ENCODE measurements at places on chromosomes 3 and 15.

- DNase-seq, result peak; percentile 14
These were observed 276.7 kb downstream of the SLC9A9 start for GRCh38 chr3:143571548-143571947.

- no peak for DNase-seq
These were observed 80.6 kb downstream of the P3H2 start for GRCh38 chr3:190040145-190040544.

GRCh38 chr3:53084310-53085001 lies 38.6 kb upstream of the SFMBT1 start:
- no peak for DNase-seq

DNA sequence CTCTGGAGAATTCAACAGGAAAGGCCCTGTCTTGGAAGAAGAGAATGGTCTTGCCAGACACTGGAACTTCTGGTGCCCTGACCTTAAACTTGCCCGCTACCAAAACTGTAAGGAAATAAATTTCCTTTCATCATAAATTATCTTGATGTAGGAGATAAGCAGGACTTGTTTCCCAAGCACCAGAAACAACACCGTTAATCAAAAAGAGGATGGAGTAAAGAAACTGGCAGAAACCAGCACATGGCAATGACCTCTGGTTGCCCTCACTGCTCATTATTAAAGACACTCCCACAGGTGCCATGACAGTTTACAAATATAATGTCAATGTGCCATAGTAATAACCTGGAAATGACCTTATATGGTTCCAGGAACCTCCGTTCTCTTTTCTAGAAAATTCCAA lies 426.1 kb downstream of the EDEM1 start:
- no peak for DNase-seq

GRCh38 chr15:94229591-94230369 lies 1.6 kb upstream of the MCTP2 start:
- no peak for DNase-seq

DNA sequence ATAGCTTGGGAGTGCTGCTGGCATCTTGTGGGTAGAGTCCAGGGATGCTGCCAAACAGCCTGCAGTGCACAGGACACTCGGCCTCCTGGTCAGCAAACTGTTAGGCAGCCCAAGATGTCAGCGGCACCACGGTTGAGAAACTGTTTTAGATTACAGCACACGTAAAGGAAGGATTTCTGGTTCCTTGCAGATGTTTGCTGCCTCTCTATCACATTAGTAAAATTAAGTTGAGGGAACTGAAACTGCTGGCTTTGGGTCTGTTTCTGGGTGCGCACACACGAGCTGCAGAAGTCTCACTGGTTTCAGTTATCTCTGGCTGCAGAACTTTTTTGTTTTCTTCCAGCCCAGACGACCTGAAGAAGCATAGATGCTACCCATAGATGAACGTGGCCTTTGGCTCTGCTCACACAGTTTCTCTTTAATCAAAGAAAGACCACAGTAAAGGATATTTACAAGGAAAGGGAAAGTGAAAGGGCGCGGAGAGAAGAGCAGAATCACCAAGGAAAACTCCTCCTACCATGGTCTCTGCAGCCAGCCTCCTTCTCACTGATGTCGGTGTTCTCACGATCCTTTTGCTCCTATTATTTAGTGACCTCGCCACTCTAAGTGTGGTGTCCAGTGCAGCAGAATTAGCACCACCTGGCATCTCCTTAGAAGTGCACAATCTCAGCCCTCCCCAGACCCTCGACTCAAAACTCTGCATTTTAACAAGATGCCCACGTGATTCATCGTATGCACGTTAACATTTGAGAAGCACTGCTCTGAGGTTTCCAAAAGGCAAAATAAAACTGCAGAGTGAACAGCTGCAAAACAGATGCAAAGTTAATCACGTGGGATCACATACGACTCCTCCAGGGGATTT lies 50.6 kb upstream of the AKAP13 start:
- DNase-seq, result peak; percentile 51

DNA sequence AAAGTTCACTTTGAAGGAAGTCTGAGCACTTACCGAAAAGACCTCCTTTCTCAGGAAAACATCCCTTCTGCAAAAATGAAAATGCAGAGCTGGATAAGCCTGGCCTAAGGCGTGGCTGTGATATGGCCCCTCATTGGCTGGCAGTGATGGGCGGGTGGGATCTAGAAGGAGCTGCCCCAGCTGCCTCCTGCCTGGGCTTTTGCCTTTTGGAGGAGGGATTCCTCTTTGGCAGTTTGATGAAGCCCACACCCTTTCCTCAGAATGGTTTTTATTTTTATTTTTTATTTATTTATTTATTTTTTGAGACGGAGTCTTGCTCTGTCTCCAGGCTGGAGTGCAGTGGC lies 4.0 kb upstream of the DZIP1L start:
- DNase-seq, result no peak

DNA sequence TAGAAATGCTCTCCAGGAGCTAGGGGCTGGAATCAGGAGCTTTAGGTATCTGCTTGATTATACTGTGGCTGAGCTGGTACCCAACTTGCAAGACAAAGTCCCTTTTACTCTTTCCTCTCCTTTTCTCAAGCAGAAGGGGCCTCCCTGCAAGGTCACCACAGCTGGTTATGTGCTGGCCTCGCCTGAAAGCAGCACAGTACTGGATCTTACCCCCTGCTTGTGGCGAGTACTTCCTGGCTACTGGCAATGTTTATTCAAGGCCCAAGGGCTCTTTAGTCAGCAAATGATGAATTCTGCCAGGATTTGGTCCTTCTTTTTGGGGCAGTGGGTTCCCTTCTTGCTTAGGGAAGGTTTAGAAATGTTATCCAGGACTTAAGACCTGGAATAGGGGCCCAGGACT lies 234.6 kb downstream of the RAP2B start:
- DNase-seq, result no peak

DNA sequence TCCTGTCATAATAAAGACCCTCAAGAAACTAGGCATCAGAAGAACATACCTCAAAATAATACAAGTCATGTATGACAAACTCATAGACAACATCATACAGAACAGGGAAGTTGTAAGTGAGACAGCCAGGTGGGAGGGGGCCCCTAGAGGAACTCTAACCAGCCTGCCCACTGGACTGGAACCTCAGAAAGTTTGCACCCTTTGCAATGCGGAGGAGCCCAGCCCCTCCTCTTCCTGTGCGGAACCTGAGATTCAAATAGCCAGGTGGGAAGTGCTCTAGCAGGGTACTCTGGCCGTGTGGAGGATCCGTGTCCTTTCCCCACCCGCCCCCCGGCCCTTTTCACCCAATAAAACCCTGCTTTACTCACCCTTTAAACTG lies 387.0 kb upstream of the CBLB start:
- DNase-seq, result no peak

DNA sequence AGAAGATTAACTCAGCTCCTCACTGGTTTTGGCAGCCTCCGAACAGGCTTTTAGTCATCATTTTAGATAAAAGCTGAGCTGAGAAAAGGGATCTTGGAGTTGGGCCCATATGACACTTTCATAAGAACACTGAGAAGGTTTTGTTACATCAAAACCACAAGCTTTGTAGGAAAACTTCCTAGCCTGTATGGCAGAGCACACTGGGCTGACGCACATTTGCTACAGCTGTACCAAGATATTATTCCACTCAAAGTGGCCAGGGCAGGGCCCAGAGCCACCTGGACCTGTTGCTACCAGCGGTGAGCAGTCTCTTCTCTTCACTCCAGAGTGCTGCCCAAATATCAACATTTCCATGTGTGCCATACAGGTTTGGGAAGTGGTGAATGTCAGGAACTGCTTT lies 160.5 kb upstream of the CCDC54 start:
- peak; percentile 99 for DNase-seq

DNA sequence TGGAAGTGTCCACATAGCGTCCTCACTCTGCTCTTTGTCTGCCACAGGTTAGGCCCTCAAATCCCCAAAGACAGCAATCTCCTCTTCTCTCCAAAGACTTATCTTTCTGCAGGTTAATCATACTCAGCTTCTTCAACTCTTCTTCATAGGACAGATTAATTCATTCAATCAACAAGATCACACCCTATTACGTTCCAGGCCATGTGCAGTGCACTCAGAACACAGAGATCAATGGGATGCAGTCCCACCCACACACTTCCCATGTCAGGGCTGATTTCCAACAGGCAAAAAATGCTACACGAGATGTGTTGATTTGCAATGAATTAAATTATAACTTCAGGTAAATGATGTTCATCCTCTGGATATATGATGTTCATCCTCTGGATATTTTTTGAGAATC lies 33.5 kb upstream of the ZNF639 start:
- no peak for DNase-seq

DNA sequence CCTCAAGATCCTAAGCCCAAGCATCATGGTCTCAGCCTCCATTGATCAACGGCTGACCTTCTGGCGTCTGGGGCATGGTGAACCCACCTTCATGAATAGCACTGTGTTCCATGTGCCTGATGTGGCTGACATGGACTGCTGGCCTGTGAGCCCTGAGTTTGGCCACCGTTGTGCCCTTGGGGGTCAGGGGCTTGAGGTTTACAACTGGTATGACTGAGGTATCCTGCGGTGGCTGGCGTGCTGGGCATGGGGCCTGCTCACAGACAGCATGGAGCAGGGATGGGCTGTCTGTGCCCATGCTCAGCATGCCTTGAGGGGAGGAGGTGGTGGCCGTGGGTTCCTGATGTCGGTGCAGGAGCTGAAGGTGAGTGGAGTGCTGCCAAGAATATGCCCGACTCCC lies 3.3 kb downstream of the DALRD3 start:
- no peak for DNase-seq

- no peak for DNase-seq
These were observed 42.7 kb upstream of the SKOR1 start for GRCh38 chr15:67782691-67782991.

GRCh38 chr3:189566550-189567130 lies 64.5 kb upstream of the TP63 start:
- no peak for DNase-seq

GRCh38 chr15:99566157-99566897 lies 543 bp downstream of the MEF2A start:
- DNase-seq, result no peak

GRCh38 chr3:188948281-188948996 lies 223.3 kb upstream of the TPRG1 start:
- DNase-seq, result peak; percentile 99

- no peak for DNase-seq
These were observed 21.4 kb downstream of the SECISBP2L start for GRCh38 chr15:49024840-49025239.

DNA sequence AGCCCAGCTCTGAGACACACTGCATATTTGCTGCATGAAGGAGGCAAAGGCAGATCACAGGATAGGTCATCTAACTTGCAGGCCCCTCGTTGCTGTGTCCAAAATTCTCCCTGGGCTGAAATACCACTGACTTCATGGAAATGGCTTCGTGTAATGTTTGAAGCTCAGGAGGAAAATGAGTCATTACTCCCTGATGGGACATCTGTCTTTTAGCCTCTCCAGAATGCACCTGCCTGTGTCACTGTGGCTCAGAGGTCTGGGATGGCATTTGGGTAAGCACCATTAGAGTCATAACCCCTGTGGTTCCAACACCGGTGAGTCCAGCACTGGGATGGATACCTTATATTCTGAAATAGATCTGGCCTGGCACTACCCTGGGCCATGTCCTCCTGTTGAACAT lies 51.5 kb downstream of the IL12A start:
- no peak for DNase-seq

DNA sequence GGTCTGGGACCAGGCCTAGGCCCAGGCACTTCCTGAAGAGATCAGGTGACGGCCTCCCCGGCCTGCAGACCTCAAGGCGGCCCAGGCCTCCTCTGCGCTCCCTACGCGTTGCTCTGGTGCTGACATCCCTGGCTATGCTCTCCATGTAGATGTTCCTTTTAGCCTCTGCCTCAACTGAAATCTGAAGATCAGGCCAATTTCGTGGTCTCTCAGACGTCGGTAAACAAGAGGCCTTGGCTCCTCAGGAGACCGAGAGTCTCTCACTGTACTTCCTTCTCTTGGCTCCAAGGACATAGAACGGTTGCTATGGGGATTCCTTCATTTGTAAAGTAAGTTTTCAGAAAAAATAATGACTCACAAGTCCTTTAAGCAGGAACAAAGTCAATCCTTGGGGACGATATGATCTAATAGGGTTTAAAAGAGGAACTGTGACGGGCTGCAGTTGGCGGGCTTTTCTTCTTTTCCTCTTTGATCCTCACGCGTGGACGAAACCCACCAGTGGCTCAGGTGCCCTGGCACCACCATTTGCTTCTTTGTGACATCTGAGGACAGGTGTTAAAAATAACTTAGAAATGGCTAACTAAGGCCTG lies 55.6 kb upstream of the CGNL1 start:
- peak; percentile 85 for DNase-seq

- DNase-seq, result no peak
These were observed 501.5 kb downstream of the ROBO2 start for GRCh38 chr3:77541203-77541922.

GRCh38 chr3:113105966-113106660 lies 105.2 kb upstream of the BOC start:
- DNase-seq, result no peak

- DNase-seq, result no peak
These were observed 57.9 kb upstream of the ABHD2 start for GRCh38 chr15:89030311-89030710.

DNA sequence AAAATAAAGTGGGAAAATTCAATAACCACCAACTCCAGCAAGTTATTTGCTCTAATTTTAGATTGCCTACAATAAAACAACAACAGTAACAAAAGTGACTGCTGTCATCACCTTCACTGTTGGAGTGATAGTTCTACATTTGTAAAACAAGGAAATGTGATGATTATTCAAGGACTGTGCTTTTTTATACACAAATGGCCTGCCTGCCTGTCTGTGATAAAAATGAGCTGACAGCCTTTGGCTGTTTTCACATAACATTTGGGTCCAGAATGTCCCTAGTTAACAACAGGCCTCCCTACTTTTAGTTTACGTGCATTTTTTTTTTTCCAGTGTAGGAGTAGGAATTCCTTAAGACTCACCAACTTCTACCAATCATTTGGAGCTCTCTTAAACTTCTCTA lies 768.8 kb downstream of the PDCD6IP start:
- no peak for DNase-seq

GRCh38 chr15:70767667-70768066 lies 4.3 kb upstream of the UACA start:
- no peak for DNase-seq

DNA sequence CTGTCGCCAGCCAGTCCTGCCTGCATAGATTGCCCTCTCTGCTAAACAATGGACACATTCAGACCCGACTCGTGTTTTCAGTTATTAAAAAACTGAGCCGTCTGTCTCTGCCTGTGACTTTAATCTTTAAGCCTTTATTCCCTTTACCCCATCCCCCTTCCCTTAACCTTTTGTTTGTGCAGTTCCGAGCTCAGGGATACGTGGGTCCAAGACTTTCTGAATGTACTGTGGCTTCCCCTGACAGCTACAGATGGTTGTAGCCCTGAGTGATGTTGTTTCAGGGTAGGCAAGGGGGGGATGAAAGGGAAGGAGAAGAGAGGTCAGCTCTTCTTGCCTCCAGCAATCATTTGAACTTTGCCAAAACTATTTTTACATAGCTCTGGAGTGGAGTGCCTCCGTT lies 44.6 kb downstream of the EEFSEC start:
- DNase-seq, result no peak

GRCh38 chr3:77096145-77096544 lies 56.2 kb downstream of the ROBO2 start:
- DNase-seq, result no peak

GRCh38 chr3:61929617-61930016 lies 368.2 kb downstream of the PTPRG start:
- no peak for DNase-seq

GRCh38 chr15:98651581-98652220 lies 3.4 kb downstream of the IGF1R start:
- DNase-seq, result peak; percentile 16

- DNase-seq, result no peak
These were observed 18.7 kb downstream of the THRB start for GRCh38 chr3:24475925-24476324.
